Epithelial cell of umbilical artery (primary cell): ENCODE measurements at places on chromosomes 11 and 22. TPM values are rescaled to one million over a fixed set of nuclear protein-coding genes. Genes with fewer than 3 reads are reported as not detected.

Gene NPTXR
- 0.32 and 0.46 TPM in 2 replicates for total RNA-seq

Gene MYOD1
- not detected in 2 replicates for total RNA-seq

Gene TMEM45B
- 0.46 and 0.65 TPM in 2 replicates for total RNA-seq

Gene SCO2
- 2.9 and 4.9 TPM in 2 replicates for total RNA-seq

Gene MUS81
- total RNA-seq, result 47.4 and 53.3 TPM in 2 replicates

Gene OAF
- total RNA-seq, result 10.4 and 15.2 TPM in 2 replicates

Gene TSGA10IP
- total RNA-seq, result not detected in 2 replicates

Gene NUP50
- 45.8 and 62.5 TPM in 2 replicates for total RNA-seq

Gene RNF26
- 3.8 and 3.9 TPM in 2 replicates for total RNA-seq

Gene IZUMO1R
- not detected in 2 replicates for total RNA-seq

Gene KRTAP5-9
- not detected in 2 replicates for total RNA-seq

Gene DSCAML1
- total RNA-seq, result not detected in 2 replicates

Gene MMP3
- 0.46 TPM in 1 of 2 replicates, not detected in the other for total RNA-seq

Gene ACR
- total RNA-seq, result not detected in 2 replicates

Gene TEX12
- 0.32 TPM in 1 of 2 replicates, not detected in the other for total RNA-seq

Gene MAPK8IP1
- total RNA-seq, result 4.1 and 5.2 TPM in 2 replicates

Gene BIK
- 1.1 and 1.3 TPM in 2 replicates for total RNA-seq

Gene TRIM29
- total RNA-seq, result not detected in 2 replicates

Gene CRYBB3
- 0.32 TPM in 1 of 2 replicates, not detected in the other for total RNA-seq

Gene JHY
- total RNA-seq, result 0.65 and 1.2 TPM in 2 replicates

Gene MAP4K2
- total RNA-seq, result 37.7 and 44.1 TPM in 2 replicates
